Central memory CD4-positive, alpha-beta T cell (primary cell): ENCODE measurements at places on chromosomes 7 and 10.

GRCh38 chr10:104246976-104247375 is 7.7 kb upstream of the GSTO1 start:
- no peak for DNase-seq

DNA sequence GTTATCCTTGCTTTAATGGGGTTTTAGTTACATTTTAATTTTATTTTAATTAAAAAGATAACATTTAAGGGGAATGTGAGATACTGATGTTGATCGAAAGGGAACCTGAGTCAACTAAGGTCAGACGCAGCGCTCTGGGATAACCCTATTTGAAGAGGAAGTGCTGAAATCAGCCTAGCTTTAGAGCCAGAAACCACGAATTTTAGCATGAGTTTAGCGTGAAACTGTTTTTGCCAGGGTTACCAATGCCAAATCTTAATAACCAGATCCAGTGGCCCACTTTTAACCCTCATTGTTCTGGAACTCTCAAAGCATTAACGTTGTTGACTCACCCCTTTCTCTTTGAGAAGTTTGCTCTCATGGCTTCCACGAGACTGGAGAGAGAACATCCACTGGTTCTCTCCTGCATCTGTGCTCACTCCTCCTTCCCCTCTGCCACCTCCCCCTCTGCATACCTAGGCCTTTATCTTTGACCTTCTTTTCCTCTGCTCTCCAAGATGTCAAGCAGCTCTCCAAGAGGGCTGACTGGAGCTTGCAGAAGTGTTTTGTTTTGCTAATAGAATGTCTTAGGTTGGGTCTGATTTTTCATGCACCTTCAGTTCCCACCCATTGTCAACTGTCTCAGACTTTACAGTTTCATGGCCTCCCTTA is 198.3 kb upstream of the CELF2 start:
- DNase-seq, result no peak

- no peak for DNase-seq
These were observed 45.7 kb upstream of the DPYSL4 start for GRCh38 chr10:132141076-132141475.

DNA sequence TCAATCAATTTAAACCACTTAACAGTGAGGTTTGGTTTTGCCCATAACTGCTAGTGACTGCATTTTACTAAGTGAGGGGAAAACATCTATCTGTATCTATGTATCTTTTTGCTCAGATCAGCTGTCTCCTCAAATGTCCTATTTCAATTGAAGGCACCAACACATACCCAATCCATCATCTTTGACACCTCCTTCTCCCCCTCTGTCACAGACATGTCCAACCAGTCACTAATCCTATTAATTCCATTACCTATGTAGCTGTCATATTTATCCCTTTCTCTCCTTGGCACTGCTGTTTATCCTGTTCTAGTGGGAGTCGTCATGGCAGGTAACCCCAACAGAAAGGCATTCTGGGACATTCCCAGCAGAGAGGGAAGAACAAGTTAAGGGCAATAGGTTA is 975.2 kb upstream of the AUTS2 start:
- DNase-seq, result no peak

- DNase-seq, result no peak
These were observed 52.0 kb downstream of the P4HA1 start for GRCh38 chr10:73044378-73045285.

DNA sequence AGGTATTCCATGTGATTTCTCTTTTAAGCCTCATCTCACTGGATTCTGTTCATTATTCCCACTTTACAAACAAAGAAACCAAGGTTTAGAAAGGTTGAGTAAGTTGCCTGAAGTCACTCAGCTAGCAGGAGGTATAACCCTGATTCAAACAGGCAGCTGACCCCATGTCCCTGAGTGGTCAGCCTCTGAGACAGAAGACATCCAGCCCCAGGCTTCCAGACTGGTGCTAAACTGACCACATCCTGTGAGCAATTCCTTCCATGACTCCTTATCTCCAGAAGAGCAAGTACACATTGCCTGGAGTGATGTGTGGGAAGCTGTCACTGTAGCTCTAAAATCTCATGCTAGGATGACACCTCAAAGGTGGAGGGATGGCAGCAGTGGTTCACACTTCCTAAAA is 3.7 kb downstream of the PLPP4 start:
- DNase-seq, result no peak
